ENCODE measurements at places on chromosomes 5 and 9.

- no peak for DNase-seq
Observed at GRCh38 chr9:94925751-94926430, 199.4 kb downstream of the AOPEP start.

DNA sequence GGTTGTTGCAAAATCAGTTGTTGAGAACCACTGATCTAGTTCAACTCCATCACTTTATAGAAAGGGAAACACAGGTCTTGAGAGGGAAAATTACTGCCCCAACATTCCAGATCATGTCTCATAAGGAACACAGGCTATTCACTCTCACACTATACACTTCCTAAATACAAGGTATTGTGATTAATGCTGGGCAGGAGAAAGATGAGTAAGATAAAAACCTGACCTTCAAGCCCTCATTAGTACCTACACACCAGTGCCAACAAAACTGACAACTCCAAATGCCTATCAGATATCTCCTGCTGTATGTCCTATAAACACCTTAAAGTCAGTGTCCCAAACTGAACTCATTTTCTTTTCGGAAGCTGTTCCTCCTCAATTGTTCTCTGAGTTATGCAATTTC lies 8.2 kb downstream of the GNE start:
- DNase-seq: no peak

GRCh38 chr5:151128817-151129216 lies 28.8 kb downstream of the ANXA6 start:
- DNase-seq: no peak

- DNase-seq: no peak
Observed at GRCh38 chr9:113309204-113309813, 6.1 kb upstream of the RNF183 start.

- DNase-seq: no peak
Observed at GRCh38 chr5:54453046-54453445, 2.5 kb upstream of the HSPB3 start.

GRCh38 chr5:58116346-58116745 lies 343.5 kb downstream of the PLK2 start:
- no peak for DNase-seq

GRCh38 chr9:76269789-76270188 lies 124.4 kb downstream of the RFK start:
- DNase-seq: no peak

- DNase-seq: no peak
Observed at GRCh38 chr5:72079288-72079687, 28.0 kb upstream of the MAP1B start.

- no peak for DNase-seq
Observed at GRCh38 chr9:96022445-96023051, 147.1 kb downstream of the ERCC6L2 start.
